Activated T-helper 1 cell treated with Interleukin-2 at 50 U/mL for 16 hours (primary cell): ENCODE measurements at places on chromosomes 11 and 22.

GRCh38 chr22:47918276-47918921 lies 1155.9 kb downstream of the TBC1D22A start:
- peak; percentile 17 for DNase-seq

DNA sequence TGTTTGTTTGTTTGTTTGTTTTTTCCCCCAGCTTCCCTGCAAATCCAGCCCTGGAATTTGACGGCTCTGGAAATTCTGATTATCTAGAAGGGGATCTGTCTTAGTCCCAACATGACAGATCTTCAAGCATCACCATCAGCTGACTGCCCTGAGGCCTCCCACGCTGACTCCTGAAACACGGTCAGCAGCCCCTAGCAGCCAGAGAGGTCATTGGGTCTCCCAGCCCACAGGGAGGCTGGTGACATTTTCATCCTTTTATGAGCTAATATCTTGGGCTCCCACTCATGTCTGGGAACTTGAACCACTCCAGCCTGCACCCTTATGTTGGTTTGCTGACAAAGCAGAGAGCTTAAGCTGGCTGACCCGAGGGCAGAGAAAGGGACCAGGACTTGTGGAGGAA lies 66.0 kb upstream of the TIMP3 start:
- no peak for DNase-seq

- no peak for DNase-seq
These were observed 444 bp upstream of the TSKU start for GRCh38 chr11:76782531-76783293.

DNA sequence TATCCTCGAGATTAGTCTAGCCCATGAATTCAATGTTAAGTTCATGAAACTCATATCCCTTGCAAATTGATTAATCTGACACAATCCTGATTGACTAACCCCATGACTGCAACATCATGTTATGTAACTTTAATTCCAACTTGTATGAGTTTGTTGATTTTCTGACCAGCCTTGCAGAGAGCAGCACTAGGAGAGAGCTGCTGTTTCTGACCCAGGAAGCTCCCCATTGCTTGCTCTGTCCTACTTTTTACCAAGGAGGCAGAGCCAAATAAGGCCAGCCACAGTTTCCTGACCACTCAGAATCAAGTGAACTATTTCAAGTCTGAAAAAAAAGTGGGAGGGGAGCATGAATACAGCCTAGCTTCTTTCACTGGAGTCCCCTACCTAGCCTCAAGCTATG lies 13.2 kb downstream of the MPZL3 start:
- no peak for DNase-seq

DNA sequence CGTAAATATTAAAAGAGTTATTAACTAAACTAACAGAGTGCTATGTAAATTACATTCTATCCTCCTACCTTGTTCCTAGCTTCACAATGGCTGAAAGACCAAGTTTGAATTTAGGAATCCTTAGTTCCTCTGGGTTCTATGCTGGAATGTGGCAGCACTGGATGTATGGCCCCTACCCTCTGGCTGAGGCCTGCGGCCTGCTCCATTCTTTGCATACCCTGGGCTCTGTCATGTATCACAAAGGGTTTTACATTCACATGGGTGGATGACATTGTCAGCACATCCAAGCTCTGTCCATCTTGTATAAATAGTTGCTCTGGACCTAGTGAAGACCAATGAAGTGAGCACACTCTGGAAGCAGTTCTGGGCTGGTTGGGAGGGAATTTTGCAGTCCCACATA lies 54.5 kb downstream of the AASDHPPT start:
- no peak for DNase-seq

DNA sequence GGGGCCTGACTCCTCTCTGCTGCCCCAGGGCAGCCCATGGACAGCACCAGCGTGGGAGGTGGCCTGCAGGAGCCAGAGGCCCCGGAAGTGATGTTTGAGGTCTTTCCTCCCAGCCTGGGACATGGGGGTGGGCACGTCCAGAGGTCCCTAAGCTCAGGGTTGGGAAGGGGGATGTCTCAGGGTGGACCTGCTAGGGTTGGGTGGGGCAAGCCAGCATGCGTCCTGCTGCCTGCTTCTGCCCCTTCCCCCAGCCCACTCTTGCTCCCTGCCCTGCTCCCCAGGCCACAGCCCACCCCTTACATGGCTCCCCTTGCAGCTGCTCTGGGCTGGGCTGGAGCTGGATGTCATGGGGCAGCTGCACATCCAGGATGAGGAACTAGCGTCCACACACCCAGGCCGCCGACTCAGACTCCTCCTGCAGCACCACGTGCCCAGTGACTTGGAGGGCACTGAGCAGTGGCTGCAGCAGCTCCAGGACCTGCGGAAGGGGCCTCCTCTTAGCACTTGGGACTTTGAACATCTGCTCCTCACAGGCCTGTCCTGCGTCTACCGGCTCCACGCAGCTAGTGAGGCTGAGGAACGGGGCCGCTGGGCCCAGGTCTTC lies 1.3 kb downstream of the FAM180B start:
- no peak for DNase-seq

DNA sequence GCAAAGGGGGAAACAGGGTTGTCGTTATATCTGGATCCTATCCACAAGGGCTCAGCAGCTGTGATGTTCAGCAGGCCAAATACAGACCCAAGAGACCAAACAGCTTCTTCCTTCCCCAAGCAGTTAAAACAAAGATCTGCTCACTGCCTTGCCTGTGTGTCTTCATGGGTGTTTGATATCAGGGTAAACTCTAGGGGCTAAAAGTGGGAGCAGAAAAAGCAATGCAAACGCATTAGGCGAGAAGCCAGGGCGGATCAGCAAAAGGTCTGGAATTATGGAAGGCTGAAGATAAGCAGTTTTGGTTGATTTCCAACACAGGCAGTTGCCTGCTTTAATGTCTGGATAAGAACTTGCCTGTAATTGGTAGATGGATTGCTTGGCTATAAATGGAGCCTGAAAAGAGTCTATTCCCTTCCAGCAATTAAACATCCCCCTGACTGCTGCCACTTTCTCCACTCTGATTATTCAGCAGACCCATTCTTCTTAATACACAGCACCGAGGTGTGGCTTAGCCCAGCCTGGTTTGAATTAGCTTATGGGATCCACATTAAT lies 126.3 kb downstream of the COMMD9 start:
- no peak for DNase-seq

- no peak for DNase-seq
These were observed 22.5 kb downstream of the IFITM10 start for GRCh38 chr11:1727861-1728260.

- DNase-seq: no peak
These were observed 22.0 kb downstream of the ARAP1 start for GRCh38 chr11:72730243-72730642.

- no peak for DNase-seq
These were observed 2.1 kb upstream of the PHLDB1 start for GRCh38 chr11:118605116-118605867.

DNA sequence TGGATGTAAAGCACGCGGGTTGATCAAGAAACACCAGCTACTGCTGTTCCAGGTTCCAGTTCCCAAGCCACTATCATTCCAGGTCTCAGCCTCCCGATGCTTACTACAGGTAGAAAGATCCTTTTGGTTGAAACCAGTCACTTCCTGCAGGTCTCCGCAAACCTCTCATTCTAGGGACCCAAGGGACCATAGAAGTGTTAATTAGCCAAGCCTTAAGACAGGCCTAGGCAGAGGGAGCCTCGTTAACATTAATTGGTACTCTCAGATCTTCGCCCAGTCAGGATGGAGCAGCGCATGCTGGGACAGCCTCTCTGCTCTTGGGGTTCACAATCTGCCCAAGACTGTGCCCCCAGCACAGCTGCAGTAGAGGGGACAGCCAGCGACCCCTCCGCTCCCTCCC lies 11.2 kb upstream of the OAF start:
- no peak for DNase-seq

GRCh38 chr11:118851970-118852369 lies 31.7 kb upstream of the CXCR5 start:
- no peak for DNase-seq

- DNase-seq: no peak
These were observed 61.0 kb downstream of the OR5AK2 start for GRCh38 chr11:57049749-57050148.

DNA sequence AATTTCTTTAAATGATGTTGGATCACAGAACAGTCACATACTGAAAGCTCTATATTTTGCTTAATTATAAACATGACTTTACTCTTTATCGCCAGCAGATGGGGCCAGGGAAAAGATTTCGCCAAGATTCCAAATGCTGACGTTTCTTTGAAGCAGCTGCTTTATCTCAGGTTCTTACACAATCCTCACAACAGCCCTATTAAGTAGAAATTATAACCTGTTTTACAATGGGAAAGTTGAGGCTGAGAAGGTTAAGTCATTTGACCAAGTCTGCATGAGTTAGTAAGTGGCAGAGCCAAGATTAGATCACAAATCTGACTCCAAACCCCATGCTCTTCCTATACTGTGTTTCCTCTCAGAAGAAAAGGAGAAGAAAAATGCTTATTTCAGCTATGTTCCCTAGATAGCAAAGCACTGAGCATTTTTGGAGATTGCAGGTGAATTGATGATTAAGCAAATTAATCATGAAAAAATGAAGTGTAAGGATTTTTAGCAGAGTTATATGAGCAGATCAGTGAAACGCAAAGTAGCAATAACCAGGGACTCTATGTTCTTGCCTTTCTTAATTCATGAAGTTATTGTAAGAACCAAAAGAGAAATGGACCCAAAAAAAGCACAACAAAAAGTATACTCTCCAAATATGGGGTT lies 79.0 kb downstream of the AASDHPPT start:
- DNase-seq: no peak

DNA sequence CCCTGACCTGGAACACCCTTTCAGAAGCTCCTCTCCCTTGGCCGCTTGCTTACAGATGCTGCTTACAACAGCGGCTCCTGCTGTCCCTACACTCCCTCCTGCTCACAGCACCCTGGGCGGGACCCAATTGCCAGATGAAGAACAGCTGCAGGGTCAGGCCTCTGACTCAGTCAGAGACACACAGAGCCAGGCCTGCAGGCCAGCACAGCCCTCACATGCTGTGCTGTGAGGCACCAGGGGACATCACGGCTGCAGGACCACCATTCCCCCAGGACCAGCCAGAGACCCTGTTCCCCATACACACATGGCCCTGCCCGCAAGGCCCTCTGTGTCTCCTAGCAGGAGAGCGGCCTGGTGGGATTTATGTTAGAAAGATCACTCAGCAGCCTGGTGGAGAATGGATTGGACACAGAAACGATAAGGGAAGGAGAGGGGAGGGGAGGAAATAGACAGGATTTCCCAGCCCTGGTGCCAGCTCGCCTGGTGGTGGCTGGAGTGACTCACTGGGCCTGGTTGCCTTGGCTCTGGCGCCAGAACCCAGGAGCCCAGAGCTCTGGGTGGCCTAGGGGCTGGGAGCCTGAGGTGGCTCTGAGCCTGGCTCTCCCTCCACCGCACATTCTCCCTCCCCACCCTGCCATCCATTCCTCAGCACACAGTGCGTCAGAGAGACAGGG lies 6.7 kb downstream of the CAPN5 start:
- DNase-seq: no peak

- peak; percentile 39 for DNase-seq
These were observed 295.1 kb upstream of the PLET1 start for GRCh38 chr11:112555491-112556364.

GRCh38 chr22:25953276-25953675 lies 211.3 kb downstream of the MYO18B start:
- no peak for DNase-seq

DNA sequence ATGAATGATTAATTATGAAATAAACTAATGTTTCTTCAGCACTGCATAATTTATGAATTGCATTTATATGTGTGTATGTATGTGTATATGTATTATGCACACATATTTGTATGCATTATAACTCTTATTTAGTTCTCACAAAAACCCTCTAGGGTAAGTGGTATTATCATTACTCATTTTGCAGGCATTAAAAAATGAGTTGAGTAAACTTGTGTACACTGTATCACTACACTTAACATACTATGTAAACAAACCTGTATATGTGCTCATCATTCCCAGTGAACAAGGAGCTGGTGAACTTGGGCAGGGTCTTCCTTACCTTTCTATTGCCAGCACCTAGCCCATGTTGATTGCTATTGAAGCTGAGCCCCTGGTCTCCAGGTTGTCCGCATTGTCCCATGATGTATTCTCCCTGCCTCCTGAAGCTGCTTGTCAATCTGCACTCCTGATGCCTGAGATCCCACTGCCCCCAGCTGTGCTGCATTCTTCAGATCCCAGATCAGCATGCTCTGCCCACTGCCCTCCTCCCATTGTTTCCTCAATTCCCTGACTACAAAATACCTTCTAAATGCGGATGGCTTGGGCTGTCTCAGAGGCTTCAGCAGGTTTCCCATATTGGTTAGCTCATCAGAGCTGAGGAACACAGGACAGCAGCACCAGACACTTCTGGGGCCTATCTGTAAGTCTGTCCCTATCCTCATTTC lies 267.9 kb upstream of the SESN3 start:
- DNase-seq: no peak

DNA sequence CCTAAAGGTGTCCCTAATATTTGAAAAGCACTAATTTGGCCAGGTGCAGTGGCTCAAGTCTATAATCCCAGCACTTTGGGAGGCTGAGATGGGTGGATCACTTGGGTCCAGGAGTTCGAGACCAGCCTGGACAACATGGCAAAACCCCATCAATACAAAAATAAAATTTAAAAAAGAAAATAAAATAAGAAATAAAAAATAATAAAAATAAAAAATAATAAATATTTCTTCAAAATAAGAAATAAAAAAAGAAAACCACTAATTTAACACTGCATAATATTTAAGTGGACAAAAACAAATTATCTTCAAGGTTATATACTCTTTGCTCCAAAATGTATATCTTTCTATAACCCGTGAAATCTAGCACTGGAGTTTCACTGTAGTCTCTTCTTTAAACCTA lies 32.9 kb downstream of the CPT1A start:
- no peak for DNase-seq

DNA sequence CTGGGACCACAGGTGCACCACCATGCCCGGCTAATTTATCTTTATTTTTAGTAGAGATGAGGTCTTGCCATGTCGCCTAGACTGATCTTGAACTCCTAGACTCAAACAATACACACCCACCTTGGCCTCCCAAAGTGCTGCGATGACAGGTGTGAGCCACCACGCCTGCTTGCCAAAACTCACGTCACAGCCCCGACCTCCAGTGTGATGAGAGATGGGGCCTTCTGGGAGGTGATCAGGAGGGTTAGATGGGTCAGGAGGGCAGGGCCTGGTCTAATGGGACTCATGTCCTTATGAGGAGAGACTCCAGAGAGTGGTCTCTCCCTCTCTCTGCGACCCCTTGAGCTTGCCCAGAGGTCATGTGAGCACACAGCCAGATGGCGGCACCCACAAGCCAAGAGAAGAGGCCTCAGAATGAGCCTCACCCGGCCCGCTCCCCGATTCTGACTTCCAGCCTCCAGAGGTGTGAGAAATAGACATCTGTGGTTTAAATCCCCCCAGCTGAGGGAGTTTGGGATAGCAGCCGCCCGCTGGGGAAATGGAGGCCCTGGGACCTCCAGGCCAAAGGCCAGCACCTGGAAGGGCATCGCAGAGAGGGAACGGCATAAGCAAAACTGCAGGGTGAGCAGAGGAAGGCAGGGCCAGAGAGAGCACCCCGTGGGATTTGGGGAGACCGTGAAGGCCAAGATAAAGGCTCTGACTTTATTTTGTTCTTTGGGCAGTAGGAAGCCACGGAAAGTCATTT lies 24.1 kb upstream of the GAL start:
- DNase-seq: no peak
